ENCODE measurements at places on chromosomes 1 and 21. TPM values are rescaled to one million over a fixed set of nuclear protein-coding genes. Genes with fewer than 3 reads are reported as not detected.
A peak's percentile ranks its signal among the peaks of the same experiment; 100 is the strongest.

The GJA5 gene
- total RNA-seq, result 11.5 TPM

GRCh38 chr1:39907528-39908453 is 6.1 kb upstream of the MYCL start:
- H3K4me1 ChIP-seq, result no peaks in the 10 kb centered on the region
- no peak overlapping the region for H3K27ac ChIP-seq
- H3K4me3 ChIP-seq, result no peak overlapping the region
- H3K36me3 ChIP-seq, result no peaks in the 10 kb centered on the region

DNA sequence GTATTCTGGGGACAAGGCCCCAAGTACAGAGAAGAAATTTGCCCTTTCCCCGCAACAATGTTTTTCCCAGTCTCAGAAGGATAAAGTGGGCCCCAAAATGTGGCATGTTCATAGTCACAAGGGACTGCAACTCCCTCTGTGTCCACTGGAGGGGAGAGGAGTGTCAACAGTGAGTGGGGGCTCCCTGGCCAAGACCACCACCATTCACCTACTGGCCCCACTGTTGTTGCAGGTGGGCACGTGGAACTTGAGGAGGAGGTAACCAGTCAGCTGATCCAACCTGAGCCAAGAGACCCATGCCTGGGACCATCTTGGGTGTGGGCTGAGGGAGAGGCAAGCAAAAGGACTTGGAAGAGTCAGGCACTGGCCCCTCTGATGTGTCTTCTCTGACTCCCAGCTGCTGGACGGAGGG is 777 bp downstream of the NUDT17 start:
- H3K36me3 ChIP-seq, result peaks cover 51% of the 10 kb centered on the region
- H3K27ac ChIP-seq, result peak overlapping the region; percentile 89
- H3K4me3 ChIP-seq, result peak overlapping the region; percentile 45
- no peak for DNase-seq
- H3K27me3 ChIP-seq, result no peaks in the 10 kb centered on the region

The MTOR gene
- 23.6 TPM for total RNA-seq

DNA sequence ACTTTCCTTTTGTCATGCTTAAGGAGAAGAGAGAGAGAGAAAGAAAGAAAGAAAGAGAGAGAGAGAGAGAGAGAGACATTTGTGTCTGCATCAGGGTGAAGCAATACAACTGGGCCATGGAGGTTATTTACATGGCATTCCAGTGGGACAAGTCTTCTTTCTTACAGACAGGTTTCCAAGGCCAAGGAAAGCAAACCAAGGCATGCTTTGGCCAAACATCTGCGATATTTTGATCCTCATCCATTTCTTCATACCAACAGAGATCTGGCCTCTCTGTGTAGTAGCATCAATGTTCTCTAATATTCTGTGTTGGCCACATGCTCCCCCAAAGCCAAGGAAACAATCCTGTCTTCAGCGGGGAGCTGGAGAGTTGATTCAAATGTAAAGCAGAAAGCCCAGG is 292.1 kb downstream of the SETD4 start:
- H3K36me3 ChIP-seq, result no peaks in the 10 kb centered on the region
- no peak overlapping the region for H3K4me3 ChIP-seq
- no peak for DNase-seq

- H3K27ac ChIP-seq, result no peak overlapping the region
- H3K4me3 ChIP-seq, result no peak overlapping the region
- no peaks in the 10 kb centered on the region for H3K4me1 ChIP-seq
- no peak for DNase-seq
- no peaks in the 10 kb centered on the region for H3K27me3 ChIP-seq
- H3K36me3 ChIP-seq, result no peaks in the 10 kb centered on the region
Observed at GRCh38 chr1:86648255-86648654, 56.1 kb upstream of the SH3GLB1 start.

The SPATA46 gene
- not detected for total RNA-seq

GRCh38 chr1:171220081-171220420 is 28.2 kb upstream of the FMO1 start:
- DNase-seq, result no peak
- peak overlapping the region; percentile 79 for H3K27ac ChIP-seq
- H3K27me3 ChIP-seq, result no peaks in the 10 kb centered on the region
- peaks cover 33% of the 10 kb centered on the region for H3K4me1 ChIP-seq
- H3K4me3 ChIP-seq, result no peak overlapping the region
- no peaks in the 10 kb centered on the region for H3K36me3 ChIP-seq

- H3K4me1 ChIP-seq, result peaks cover 9% of the 10 kb centered on the region
- H3K27ac ChIP-seq, result no peak overlapping the region
- no peak overlapping the region for H3K4me3 ChIP-seq
Observed at GRCh38 chr1:207071426-207071825, 17.2 kb upstream of the C4BPB start.

The IL23R gene
- not detected for total RNA-seq

DNA sequence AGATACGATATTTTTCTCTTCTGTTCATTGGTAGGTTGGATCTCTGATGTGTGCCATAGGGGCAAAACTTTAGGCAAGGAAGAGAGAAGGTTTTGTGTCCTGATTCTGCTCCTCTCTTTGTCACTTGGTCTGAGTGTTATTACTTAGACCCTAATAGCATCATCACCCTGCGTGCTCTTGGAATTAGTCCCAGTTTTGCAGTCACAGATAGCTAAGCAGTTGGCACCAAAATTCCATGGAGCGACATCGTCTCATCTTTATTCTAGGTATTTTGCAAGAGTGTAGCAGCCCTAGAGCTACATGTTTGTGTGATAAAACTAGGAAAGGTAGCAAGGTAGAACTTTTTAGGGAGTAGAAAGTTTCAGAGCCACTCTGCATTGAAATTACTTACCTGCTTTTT is 23.8 kb downstream of the PIP5K1A start:
- DNase-seq, result no peak
- no peak overlapping the region for H3K4me3 ChIP-seq
- H3K4me1 ChIP-seq, result no peaks in the 10 kb centered on the region
- peaks cover 6% of the 10 kb centered on the region for H3K36me3 ChIP-seq
- no peak overlapping the region for H3K27ac ChIP-seq

The RCAN3 gene
- 11.3 TPM for total RNA-seq

The ADAMTS1 gene
- total RNA-seq, result 241 TPM

The RBM34 gene
- 44.7 TPM for total RNA-seq

- DNase-seq, result no peak
- H3K36me3 ChIP-seq, result no peaks in the 10 kb centered on the region
Observed at GRCh38 chr1:182809414-182809957, 19.9 kb downstream of the NPL start.
